ENCODE measurements at places on chromosomes 12 and 14. TPM values are rescaled to one million over a fixed set of nuclear protein-coding genes. Genes with fewer than 3 reads are reported as not detected.

- DNase-seq = no peak
These were observed 65.1 kb downstream of the BAZ1A start for GRCh38 chr14:34810028-34810427.

ACOT6 gene
- polyA plus RNA-seq = 0.30 TPM

CLEC4C gene
- polyA plus RNA-seq = not detected

DNA sequence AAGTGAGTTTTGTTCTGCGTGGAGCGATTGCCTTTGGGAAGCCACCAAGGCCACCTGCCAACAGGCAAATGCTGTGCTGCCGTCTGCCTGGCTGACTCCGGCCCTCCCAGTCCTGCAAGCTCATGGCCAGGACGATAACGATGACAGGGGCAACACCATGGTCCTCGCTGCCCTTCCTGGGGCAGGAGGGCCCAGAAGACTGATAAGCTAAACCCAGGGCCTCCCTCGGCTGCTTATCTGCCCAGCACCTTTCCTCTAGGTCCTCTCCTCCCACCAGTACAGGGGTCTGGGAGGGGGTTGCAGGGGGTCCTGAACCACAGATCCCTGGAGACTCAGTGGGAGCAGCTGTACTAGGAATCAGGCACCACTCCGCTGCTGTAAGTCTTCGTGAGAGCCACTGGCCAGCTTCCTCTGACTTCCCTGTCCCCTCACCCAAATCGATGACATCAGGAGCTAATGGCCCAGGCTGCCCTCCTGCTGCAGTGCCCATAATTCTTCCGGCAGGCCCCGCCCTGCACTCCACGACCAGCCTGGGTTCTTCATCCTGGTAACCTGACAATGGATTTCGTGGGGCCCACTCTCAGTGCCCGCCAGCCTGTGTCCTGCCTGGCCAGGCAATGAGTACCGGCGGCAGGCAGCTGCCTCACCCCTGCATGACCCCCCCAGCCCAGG is 5.1 kb downstream of the ANKRD9 start:
- DNase-seq = no peak

- DNase-seq = no peak
These were observed 96.0 kb downstream of the ZFP36L1 start for GRCh38 chr14:68696721-68697495.

- no peak for DNase-seq
These were observed 164.1 kb downstream of the SPTSSA start for GRCh38 chr14:34297786-34298520.

DNA sequence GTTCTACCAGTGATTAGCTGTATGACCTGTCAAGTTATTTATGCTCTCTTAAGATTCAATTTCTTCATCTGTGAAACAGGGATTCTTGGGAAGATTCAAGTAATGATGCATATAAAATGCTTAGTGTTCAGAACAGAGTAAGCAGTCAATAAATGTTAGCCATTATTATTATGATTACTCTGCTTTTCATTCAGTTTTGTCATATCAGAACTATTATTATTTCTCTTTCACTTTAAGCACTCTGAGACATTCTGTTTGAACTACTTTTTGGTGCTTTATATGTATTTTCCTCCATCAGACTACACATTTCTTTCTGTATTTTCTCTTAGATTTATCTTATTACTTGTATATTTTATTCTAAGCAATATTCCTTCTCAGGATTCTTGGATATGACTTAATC is 81.2 kb downstream of the CFAP54 start:
- no peak for DNase-seq

DBX2 gene
- 0.12 TPM for polyA plus RNA-seq

DNA sequence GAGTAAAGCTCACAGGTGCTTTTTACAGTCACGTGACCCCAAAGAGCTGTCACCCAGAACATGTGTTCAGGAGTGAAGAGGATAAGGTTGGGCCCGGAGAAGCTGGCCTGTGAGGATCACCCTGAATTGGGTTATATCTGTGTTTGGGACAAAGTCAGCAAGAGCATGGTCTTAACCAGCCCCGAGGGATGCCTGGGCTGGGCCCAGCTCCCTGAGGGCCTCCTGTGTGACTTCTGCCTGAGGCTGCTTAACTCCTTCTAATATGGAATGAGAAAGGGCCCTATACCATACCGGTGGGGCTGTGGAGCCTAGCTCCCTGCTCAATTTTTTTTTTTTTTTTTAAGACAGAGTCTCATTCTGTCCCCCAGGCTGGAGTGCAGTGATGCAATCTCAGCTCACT is 2.5 kb downstream of the CDCA4 start:
- DNase-seq = no peak

DNA sequence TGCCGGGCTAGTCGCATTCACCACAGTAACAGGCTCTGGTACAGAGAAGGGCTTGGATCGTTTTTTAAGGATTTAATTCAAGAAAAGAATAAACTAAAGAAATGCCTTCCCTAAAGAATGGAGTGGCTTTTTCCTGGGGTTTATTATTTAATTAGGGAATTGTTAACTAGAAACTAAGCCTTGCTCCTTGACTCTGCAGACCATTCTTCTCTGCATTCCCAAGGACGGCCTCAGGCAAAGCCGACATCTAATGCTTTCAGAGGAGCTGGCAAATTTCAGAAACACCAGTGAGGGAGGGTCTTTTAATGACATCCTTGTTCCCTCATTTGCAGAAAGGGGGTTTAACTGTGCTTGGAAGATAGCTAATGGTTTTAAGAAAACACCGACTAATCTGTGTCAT is 174.0 kb downstream of the EGLN3 start:
- DNase-seq = no peak

All from right renal pelvis (tissue), 4 donors.